SK-N-DZ (cell line): ENCODE measurements at places on chromosomes 4 and X.

GRCh38 chrX:65637335-65637734 is 30.1 kb upstream of the MSN start:
- no peak for DNase-seq

DNA sequence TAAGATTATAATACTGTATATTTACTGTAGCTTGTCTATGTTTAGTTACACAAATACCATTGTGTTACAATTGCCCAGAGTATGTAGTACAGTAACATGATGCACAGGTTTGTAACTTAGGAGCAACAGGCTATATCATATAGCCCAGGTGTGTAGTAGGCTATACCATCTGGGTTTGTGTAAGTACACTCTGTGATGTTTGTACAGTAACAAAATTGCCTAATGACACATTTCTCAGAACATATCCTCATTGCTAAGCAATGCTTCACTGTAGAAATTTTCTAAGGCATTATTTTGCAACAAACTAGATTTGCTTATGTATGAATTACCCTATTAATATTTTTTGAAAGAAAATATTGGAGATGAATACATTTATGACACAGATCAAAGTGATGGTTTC is 1390.9 kb downstream of the C4orf33 start:
- no peak for DNase-seq

GRCh38 chrX:104918122-104918521 is 302.4 kb downstream of the TEX13A start:
- no peak for DNase-seq

DNA sequence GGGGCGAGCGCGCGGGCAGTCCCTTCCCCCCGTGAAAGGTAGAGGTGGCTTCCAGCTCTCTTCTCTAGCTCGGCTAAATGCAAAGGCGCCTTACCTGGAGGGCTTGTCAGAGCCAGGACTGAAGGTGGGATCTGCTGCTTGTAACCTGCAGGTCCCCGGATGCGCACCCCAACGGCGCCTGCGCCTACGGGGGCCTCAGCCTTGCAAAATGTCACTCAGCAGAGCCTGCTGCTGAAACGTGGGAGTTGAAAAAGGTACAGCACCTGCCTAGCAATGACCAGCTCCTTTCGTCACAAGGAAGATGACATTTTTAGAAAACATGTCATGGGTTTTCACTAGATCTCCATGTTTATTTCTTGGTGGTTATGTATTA is 583 bp downstream of the ABHD18 start:
- peak; percentile 53 for DNase-seq

DNA sequence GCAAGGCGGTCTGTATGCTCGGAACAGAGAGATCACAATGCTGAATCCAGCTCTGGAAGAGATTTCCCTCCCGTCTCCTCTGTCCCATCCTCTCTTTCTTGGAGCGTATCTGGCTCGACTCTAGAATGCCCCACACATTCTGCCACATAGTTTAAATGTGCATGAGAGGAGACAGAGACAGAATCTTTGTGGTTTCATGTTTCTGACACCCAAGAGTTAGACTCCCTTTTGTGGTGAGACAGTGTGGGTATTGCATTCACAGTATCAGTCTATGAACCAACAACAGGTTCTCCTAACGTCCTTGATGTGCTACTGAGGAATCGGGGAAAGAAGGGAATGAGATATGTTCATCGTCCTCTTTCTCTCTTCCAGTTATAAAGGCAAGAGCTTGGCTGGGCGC is 25.3 kb downstream of the FAM47E start:
- no peak for DNase-seq

DNA sequence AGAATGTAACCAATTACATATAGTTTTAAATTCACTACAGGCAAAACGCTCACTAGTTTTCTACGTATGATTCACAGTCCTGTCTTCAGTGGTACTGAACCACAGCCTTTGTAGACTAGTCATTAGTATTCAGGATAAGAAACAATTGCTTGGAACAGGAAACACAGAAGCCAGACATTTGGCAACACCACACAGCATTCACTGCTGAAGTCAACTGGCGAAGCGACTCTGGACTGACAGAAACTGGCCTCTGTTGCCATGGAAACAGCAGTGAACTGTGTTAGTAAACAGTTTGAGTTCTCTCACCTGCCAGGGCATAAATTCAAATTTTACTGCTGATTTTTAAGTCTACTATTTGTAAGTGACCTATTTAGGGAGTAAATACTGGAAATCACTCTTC is 57.6 kb downstream of the MAPK10 start:
- DNase-seq: peak; percentile 11

DNA sequence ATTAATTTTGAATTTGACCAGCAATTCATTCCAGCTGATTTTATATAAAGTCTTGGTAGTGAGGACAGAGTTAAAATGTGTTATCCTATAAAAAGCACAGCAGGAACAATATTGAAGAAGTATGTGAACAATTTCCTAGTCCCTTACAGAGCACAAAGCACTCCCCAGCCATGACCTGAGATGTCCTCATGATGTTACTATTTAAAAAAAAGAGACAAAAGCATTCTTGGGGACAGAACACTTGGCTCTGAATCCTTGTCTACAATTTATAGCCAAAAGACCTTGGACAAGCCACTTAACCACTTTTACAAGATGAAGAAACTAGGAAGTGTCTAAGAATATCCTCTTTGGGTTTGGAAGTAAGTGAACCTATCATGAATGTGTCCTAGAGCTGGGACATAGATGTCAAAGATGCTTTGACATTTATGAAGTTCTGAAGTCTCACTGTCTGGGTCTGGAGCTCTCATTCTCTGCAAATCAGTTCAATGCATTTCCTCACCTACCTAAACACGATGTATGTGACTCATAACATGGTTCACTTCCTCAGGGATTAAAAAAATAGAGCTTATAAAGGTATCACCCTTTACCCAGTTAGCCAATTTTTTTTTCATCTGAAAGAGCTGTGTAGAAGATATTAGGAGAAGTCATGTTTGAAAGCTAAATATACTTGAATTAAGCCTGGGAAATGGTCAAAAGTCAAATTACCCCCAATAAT is 61.4 kb downstream of the IGFBP7 start:
- DNase-seq: no peak

GRCh38 chrX:132270699-132271098 is 51.5 kb upstream of the RAP2C start:
- no peak for DNase-seq

DNA sequence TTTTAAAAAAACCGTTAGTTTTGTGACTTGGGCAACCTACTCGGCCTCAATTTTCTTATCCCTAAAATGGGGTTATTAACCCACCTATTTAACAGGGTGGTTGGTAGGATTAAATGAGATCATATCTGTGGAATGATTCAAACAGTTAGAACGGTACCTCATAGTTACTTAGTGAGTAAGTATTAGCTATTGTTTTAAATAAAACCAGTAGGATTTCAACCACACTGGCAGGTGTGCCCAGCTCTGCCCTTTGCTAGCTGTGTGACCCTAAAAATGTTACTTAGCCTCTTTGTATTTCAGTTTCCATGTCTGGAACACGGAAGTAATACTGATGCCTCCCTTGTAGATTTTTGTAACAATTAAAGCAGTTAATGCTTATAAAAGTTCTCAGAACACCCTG is 225.8 kb upstream of the SPRY1 start:
- DNase-seq: no peak

GRCh38 chr4:74244049-74244448 is 64.2 kb upstream of the EPGN start:
- DNase-seq: no peak

DNA sequence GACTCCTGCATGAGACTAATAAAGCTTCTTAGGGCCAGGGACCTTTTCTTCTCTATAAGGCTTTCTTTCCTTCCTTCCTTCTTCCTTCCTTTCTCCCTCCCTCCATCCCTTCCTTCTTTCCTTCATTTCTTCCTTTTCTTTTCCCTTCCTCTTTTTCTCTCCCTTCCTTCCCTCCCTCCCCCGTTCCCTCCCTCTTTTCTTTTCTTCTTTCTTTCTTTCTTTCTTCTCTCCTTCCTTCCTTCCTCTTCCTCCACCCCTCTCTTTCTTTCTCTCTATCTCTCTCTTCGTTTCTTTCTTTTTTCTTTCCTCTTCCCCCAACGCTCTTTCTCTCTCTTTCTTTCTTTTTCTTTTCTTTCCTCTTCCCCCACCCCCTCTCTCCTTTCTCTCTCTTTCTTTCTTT is 2.5 kb upstream of the MAGEB17 start:
- DNase-seq: no peak

DNA sequence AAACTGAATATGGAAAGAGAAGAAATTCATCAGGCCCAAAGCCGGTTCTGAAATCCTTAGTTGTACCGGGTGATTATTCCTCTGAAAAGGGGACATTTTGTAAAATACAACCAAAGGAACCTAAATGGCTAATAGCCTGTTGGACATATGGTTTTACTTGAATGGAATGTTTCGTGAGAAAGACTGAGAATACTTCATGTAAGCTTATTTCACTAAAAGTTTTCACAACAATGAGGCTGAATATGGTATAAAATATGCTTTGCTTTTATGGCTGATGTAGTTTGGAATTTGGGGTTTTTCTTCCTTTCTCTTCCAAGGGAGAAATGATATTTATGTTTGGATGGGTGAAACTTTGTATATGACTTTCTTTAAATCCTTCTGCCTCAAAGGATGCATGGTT is 2.7 kb downstream of the GRIA3 start:
- DNase-seq: no peak

GRCh38 chr4:102554482-102554881 is 53.3 kb downstream of the NFKB1 start:
- DNase-seq: no peak

DNA sequence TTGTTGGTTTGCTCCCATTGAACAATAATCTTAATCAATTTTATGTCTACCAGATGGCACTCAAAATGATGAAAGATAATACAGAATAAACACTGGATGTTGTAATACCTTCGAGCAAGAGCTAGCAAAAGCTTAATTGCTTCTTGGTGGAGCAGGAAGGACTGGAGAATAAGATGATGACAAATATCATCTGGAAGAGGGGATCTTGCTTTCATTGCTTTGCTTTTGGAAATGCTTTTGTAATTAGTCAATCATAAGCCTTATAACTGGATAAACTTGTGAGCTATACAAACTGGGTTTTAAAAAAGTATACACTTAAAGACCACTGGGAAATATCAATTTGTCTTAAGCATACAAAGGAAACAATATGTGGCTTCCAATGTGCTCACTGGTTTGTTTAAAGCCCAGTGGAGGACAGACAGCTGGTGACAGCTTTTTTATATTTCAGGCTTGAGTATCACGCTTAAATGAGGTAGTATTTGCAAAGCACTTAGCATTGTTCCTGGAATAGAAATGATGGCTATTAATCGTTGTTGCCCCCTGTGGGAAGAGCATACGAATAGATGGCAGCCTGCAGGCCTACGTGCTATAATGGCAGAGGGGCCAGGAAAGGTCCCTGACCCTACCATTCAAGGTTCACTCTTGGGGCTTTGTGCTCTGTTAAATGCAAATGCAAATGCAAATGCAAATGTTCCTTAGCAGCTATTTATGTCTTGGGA is 61.2 kb downstream of the TMEM150C start:
- DNase-seq: no peak

- peak; percentile 3 for DNase-seq
Observed at GRCh38 chr4:55184600-55185523, 59.5 kb upstream of the KDR start.

DNA sequence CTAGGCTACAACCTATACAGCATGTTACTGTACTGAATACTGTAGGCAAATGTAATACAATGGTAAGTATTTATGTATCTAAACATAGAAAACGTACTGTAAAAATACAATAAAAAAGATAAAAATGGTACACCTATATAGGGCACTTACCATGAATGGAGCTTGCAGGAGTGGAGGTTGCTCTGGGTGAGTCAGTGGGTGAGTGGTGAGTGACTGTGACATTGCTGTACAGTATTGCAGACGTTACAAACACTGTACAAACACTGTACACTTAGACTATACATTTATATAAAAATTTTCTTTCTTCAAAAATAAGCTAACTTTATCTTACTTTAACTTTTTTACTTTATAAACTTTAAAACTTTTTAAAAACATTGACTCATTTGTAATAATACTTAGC is 190.3 kb upstream of the NR3C2 start:
- DNase-seq: no peak
